Midbrain (tissue), 1 donor: ENCODE measurements at places on chromosomes 13 and 19.

DNA sequence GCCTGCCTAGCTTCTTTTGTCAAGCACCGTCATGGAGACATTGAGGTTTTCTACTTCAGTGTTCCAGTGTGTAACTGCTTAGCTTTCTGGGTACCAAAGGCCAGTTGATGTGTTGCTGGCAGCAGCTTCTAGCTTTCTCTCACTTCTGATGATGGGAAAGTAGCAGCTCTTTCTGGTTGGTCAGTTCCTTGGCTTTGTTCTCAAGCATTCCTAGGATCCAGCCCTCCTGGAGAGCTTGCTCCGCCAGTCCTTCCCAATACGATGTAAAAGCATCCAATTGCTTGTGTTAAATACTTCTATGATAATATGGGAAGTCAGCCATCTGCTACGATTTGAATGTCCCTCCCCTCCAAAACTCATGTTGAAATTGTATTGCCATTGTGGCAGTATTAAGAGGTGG, 182.8 kb downstream of the UGGT2 start:
- no peak for DNase-seq

DNA sequence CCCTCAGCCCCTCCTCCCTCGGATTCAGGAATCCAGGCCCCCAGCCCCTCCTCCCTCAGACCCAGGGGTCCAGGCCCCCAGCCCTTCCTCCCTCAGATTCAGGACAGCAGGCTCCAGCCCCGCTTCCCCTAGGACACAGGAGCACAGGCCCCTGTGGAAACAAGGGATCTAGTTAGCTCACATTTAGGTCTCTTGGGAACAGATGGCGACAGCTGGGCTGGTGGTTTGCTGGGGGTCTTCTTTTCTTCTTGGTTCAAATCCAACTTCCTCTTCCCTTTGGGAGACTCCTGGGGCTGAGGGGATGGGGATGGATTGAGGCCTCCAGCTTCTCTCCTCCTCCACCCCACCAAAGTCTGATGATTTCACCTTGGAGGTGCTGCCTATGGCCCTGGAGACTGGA, 19.6 kb downstream of the ZNF575 start:
- no peak for DNase-seq

GRCh38 chr19:45816236-45817009, 1.3 kb upstream of the RSPH6A start:
- no peak for DNase-seq

DNA sequence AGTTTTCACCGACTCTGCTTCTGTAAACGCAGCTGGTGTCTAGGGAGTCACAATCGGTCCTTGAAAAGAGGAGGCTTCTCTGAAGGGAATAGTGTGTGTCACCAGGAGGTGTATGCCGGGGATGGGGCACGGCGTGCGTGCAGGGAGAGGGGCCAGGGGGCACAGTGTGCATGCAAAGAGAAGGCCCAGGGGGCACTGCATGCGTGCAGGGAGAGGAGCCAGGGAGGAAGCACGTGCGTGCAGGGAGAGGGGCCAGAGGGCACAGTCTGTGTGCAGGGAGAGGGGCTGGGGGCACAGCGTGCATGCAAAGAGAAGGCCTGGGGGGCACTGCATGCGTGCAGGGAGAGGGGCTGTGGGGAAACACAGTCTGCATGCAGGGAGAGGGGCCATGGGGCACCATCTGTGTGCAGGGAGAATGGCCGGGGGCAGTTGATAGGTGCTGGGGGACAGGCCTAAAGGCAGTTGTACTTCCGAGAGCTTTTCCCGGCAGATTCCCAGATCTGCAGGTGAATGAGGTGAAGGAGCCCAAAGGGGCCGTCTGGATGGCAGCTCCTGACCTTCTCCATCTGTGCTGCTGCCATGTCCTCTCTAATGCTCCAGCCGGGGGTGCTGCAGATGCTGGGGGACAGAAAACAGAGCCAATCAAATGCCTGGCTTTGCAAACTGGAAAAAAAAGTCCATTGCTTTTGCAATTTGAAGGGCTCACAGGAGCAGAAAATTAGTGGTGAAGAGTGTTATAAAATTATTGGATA, 36.4 kb downstream of the ATP11A start:
- no peak for DNase-seq

DNA sequence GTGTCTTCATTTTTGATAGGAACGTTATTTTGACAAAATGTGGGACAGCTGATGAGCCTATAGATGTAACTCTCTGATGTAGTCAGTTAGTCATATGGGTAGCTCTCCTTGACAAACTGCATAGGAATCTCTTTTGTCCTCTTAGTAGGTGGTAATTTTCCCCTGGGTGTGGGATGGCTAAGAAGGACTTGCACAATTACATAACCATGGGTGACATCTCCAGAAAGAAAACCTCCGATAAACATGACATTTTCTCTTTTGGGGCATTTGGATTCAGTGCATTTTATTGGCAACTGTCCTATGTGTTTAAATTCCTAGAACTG, 41.8 kb downstream of the IGFL3 start:
- DNase-seq, result no peak

- no peak for DNase-seq
These were observed 5.6 kb downstream of the CEACAM7 start for GRCh38 chr19:41682437-41682836.
